ENCODE measurements at places on chromosomes 2 and 18. TPM values are rescaled to one million over a fixed set of nuclear protein-coding genes. Genes with fewer than 3 reads are reported as not detected.

ADGRF3 gene
- 0.83 TPM for total RNA-seq

C2orf78 gene
- not detected for total RNA-seq

- H3K36me3 ChIP-seq = peaks cover 29% of the 10 kb centered on the region
- no peaks in the 10 kb centered on the region for H3K4me1 ChIP-seq
- no peak overlapping the region for H3K27ac ChIP-seq
- DNase-seq = no peak
- no peak overlapping the region for H3K4me3 ChIP-seq
These were observed 69.8 kb upstream of the CDKL4 start for GRCh38 chr2:39313575-39313974.

DNA sequence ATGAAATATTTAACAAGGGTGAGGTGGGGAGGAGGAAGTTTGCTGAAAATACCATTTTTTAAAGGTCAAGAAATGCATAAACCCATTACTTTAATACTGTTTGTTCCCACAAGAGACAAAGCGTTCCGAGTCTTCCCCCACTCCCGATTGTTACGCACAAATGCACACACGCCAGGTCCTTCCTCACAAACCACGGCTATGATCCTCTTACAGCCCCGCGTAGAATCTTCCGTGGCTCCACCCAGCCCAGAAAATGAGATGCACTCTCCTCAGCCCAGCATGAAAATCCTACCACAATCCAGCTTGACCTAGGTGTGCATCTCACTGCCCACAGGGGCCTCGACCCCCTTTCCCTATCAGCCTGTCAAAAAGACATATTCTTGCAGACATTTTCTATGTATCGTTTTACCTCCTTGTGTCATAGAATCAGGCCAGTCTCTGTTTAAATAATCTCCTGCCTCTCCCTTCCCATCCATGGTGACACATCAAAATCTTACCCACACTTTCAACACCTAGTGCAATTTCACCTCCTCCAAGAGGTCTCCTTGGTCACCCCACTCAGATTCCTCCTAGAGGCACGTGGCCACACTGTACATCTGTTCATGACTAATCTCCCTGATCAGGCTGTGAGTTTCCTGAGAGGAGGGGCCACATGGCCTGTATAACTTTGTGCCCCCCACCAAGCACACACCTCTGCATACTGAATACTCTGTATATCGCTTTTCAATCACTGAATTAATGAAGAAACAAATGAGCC is 491.0 kb upstream of the KLHL29 start:
- H3K4me1 ChIP-seq = no peaks in the 10 kb centered on the region
- no peak for DNase-seq
- no peaks in the 10 kb centered on the region for H3K36me3 ChIP-seq
- H3K4me3 ChIP-seq = no peak overlapping the region

DNA sequence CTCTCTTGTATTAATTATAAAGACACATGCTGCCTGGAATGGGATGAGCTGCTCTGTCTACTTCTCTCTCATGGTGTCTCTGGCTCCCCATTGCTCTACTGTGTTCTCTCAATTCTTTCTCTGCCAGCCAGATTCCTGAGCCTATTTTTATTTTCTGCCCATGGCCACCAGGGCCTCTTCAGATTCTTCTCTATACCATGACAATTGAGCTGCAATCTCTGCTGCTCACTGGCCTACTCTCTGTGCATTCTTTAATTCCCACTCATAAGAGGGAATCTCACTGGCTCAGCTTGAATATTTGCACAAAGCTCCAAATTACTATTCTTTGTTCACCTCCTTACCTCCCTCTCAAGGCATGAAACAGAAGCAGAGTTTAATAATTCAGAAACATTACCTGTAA is 161.4 kb upstream of the GULP1 start:
- no peak overlapping the region for H3K27ac ChIP-seq
- H3K4me1 ChIP-seq = peaks cover 9% of the 10 kb centered on the region
- peaks cover 2% of the 10 kb centered on the region for H3K36me3 ChIP-seq
- no peak for DNase-seq
- no peak overlapping the region for H3K4me3 ChIP-seq

- no peaks in the 10 kb centered on the region for H3K27me3 ChIP-seq
- peaks cover 3% of the 10 kb centered on the region for H3K36me3 ChIP-seq
- peaks cover 33% of the 10 kb centered on the region for H3K4me1 ChIP-seq
- no peak overlapping the region for H3K4me3 ChIP-seq
- no peak for DNase-seq
- no peak overlapping the region for H3K27ac ChIP-seq
These were observed 231.7 kb upstream of the FOSL2 start for GRCh38 chr2:28160986-28161425.
